ENCODE measurements at places on chromosomes 7 and 10.
A peak's percentile ranks its signal among the peaks of the same experiment; 100 is the strongest.

DNA sequence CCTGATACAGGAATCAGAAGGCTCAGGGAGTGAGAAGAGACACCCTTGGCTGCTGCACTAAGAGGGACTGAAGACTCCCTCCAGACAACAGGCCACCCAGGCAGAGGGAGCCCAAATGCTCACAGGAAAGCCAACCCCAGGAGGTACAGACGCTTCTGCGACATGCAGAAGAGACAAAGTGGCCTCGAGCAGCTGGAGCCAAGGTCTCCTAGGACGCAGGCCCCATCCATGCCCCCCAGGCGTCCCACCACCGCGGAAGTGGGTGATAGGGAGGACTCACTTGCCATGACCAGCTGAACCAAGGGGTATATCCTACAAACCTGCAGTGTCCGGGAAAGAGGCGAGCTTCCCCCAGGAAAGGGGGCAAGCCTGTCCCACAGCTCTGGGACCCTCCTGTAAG is 56.9 kb downstream of the CTBP2 start:
- no peak for DNase-seq

GRCh38 chr10:63718006-63718405 is 196.8 kb downstream of the REEP3 start:
- no peak for DNase-seq

DNA sequence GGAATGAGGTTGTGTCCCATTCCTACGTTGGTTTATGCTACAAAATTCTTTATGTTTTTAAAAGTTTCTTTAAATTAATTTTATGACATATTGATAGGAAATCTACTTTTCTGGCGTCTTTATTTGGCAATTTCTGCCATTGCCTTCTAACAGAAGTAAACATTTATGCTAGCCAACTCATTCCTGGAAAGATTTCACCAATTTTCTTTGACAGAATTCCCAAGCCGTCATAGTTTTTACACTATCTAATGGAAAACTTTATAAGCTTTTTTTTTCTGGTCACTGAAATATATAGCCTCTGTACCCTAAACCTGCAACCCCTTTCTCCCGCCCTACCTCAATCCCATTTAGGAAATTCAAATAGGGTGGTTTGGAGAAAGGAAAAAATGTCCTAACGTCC is 6.1 kb upstream of the TCAF1 start:
- no peak for DNase-seq

- DNase-seq, result no peak
Measured at GRCh38 chr10:25059990-25060389, 43.6 kb downstream of the THNSL1 start.

GRCh38 chr10:71262027-71262426 is 49.7 kb downstream of the UNC5B start:
- peak; percentile 25 for DNase-seq

GRCh38 chr7:155594961-155595366 is 48.6 kb upstream of the CNPY1 start:
- no peak for DNase-seq

DNA sequence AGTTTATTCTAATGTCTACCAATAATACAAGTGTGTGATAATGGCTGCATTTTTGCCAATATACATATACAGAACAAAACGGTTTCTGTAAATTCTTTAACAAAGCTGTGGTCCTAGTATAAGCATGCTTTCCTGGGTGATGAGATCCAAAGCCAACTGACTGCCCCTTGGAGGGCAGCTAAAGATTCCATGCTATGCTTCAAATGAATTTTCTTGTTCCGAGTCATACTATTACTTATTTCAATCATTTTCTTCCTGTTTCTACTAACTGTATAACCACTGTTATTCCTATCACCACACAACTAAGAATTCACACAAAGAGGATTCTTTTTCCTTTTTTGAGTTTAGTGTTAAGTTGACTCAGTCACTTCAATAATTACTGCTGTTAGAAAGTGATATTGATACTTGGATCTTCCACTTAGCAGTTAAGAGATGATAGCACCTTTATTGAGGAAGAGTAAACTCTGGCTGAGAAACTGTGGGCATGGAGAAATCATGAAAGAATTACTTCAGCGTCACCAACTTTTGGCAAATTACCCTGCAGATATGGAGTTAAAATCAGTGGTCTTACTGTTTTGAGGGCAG is 197.5 kb downstream of the ARL4A start:
- no peak for DNase-seq

- DNase-seq, result no peak
Measured at GRCh38 chr7:101617451-101618206, 11.5 kb downstream of the MYL10 start.

- DNase-seq, result no peak
Measured at GRCh38 chr10:103750836-103751235, 104.5 kb downstream of the SH3PXD2A start.

DNA sequence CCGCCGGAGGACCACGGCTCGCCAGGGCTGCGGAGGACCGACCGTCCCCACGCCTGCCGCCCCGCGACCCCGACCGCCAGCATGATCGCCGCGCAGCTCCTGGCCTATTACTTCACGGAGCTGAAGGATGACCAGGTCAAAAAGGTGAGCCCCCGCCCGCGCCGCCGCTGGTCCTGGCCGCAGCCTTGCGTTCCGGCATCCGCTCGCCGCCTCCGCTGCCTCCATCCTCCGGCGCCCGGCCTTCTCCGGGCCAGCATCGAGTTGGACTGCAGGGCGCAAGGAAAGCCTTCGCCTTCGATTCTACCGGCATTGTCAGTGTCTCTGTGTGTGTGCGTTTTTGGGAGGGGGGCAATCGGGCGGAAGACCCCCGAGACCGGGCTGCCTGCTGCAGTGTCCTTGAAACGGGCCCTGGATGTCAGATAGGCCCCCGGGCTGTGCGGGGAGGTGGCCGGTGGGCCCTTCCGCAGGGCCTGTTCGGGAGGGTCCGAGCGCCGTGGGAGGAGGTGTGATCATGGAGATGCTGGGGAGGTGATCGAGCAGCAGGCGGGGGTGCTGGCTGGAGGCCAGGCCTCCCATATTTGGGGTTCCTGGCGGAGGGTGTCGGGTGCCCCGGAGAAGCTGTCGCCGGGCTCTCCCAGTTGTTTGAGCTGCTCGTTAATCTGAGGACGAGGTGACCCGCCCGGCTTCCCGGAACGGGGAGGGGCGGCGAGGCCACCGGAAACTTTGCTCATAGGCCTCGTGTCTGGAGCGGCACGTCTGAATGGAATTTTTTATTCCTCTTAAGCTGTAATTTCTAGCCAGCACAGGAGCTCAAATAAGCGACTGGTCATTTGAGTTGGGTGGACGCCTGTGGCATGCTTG is 40.8 kb downstream of the HK1 start:
- DNase-seq, result no peak
